ENCODE measurements at places on chromosomes 3 and 15.

DNA sequence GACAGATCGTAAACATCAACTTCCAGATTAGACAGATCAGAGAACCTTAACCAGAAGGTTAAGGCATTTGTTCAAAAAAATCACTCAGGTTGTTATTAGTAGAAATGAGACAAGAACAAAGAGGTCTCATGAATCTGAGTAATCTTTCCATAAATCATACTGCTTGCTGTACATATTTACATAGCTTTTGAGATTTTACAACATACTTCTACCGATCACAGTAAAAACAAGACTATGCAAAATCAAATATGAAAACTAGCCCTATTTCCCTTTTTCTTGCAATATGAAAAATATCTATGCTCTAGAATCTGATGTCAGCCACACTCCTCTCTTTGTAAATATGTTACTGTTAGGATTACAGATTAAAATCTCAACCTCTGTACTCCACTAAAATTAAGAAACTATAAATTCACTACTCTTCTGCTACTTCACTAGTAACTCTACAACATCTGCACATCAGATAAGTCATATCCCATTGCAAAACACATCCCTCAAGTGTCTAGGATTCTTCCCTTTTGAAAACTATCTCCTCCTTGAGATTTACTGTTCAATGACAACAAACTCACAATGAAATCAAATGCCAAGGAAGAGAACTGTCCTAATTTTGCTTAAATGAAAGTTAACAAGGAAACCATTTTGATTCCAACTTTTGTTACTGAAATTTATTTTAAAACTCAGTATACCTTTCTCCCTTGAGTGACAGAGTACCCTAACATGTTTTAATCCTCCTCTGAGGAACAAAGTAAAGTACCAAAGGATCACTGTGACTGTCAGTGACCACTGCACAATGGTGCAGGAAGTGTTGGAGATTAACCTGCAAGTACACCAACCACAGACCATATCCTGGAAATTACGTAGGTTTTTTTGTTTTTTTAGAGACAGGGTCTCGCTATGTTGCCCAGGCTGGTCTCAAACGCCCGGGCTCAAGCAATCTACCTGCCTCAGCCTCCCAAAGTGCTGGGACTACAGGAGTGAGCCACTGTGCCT is 12.8 kb downstream of the DCUN1D1 start:
- DNase-seq, result peak; percentile 15

GRCh38 chr3:106339551-106339950 is 470.7 kb upstream of the CBLB start:
- no peak for DNase-seq

DNA sequence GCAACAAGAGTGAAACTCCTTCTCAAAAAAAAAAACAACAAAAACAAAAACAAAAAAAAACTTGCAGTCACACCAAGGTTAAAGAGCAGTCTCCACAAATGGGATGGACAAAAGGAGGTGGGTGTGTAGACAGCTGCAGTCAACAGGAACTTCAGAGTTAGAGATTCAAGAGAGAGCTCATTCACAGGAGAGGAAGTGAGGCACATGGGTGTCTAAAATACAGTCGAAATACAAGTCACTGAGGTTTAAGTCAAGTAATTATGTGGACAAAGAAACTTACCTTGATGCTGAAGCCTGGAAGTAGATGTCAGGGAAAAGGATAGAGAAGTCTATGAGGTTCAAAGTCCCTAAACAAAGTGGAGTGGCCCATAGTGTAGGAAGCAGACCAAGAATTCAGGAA is 14.8 kb downstream of the MRPS11 start:
- DNase-seq, result no peak

- DNase-seq, result peak; percentile 57
Observed at GRCh38 chr15:85414495-85414894, 34.1 kb downstream of the AKAP13 start.

- DNase-seq, result peak; percentile 76
Observed at GRCh38 chr3:123559040-123559861, 25.6 kb downstream of the HACD2 start.
